ENCODE measurements at places on chromosomes 2 and 18.

DNA sequence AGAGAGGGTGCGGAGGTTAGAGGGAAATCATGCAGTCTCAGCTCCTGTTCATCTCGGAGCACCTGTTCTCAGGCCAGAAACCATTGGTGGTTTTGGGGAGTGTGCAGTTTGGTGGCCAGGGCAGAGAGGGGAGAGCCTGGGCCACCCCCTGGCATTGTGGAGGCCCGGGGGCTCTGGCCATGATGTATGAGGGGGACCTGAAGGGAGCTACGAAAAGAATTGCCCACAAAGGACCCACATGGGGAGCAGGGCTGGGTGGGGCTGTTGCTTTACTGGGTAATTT lies 87.7 kb downstream of the DGKD start:
- no peak for DNase-seq

DNA sequence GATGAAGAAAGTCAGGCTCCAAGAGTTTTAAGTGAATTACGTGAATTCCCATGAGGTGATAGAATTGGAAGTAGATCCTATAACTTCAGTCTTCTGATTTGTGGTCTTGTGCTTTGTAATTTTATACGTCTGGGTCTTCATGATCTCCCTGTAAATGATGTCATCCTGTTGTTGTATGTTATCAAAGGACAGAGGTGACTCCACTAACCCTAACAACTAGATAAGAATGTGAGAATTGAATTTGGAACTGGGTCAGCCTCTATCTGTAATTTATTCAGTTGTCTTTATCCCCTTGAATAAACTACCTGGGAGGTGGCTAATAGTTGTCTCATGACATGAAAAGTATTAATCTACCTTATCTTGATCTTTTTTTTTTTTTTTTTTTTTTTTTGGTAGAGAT lies 86.4 kb upstream of the B3GNT2 start:
- DNase-seq, result no peak

- DNase-seq, result no peak
Observed at GRCh38 chr2:25845843-25846505, 32.3 kb downstream of the ASXL2 start.

DNA sequence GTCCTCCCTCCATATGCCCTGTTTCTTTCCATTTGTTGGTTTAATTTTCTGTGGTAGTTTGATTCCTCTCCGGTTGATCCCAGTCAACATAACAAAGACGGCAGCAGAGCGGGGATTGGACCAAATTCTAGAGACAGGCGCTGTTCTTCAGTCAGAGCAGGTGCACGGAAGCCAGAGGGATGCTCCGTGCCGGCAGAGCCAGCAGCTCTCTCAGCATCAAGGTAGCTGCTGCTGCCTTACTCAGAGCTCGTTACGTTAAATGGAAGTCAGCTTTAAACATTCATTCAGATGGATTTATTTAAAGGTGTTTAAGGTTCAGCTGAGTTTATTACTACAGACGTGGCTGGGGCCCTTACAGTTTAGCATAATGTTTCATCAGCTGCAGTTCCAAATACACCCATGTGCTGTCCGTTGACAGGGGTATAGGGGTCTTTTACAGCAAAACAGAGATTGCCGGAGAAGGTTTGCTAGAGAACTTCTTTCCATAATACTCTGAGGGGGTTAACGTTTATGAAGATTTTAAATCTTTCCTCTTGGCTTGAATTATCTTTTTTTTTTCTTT lies 497.2 kb upstream of the PIK3C3 start:
- DNase-seq, result no peak

DNA sequence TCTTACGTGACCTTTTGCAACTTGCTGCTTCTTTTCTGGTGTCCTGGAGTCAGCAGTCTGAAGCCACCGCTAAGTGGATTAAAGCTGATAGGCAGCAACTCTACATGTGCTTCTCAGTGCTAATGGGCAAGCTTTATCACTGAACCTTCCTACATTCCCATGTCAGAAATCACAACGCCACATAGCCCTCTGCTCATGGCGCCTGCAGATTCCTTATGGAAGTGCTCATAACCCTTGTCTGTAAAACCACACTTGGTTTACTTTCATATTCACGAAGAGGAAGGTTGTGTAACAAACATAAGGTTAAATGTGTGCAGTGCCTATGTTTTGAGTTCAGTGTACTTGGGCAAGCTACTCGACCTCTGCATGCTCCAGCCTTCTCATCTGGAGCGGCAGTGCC lies 319.8 kb downstream of the FBXO15 start:
- no peak for DNase-seq

DNA sequence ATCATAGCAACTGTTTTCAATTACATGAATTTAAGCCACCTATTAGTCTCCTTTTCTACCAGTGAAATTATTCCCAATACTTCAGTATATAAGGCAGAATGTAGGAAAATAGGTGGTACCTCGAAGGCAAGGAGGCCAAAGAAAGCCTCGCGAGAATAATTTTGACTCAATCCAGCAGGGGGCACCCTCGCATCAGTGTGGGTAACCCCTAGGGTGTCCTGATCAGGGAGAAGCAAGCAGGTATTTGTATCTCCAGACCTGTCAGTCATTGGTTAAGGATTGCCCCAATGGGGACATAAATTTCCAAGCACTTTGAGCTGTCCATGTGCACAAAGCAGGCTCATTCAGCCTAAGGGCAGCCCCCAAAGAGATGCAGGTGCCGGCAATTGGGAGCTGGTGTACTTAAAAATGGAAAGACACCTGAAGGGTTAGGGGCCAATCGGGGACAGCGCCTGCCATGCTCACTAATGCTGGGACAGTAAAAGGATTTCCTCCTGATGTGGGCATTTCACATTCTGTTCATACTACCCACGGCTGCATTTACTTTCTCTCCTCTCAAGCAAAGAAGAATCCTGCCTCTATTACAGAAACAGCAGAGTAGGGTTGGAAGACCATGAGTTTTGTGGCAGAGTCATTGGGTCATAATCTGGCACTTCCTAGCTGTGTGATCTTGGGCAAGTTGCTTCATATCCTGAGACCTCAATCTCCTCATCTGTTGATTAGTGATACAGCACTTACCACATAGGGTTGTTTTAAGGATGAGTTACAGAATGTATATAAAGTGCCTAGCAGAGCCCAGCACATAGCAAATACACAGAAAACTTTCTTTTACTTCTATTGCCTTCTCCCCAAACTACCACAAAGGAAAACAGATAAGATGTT lies 136.1 kb downstream of the ICOS start:
- DNase-seq, result peak; percentile 52

- no peak for DNase-seq
Observed at GRCh38 chr2:120606931-120607330, 128.7 kb upstream of the GLI2 start.
